ENCODE measurements at places on chromosomes 6 and 20.

DNA sequence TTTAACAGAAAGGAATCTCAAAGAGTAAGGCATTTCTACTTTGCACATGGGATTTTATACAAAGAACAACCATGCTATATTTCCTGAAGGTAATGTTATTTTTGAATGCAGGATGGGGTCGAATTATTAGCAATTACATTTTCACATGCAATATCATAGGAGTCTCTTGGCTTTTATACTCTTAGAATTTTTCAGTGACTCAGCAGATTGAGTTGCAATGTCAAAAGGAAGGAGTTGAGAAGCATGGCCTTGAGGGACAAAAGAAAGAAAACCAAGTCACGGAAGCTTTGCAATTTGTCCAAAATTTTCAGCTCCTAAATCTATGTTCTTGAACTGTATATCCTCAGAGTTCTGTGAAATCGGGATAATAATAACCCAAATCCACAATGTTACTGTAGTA is 181.1 kb downstream of the GRM1 start:
- no peak for DNase-seq

- DNase-seq, result no peak
Observed at GRCh38 chr20:16119909-16120308, 453.3 kb downstream of the KIF16B start.

- DNase-seq, result peak; percentile 19
Observed at GRCh38 chr6:104771258-104771832, 88.4 kb downstream of the HACE1 start.

DNA sequence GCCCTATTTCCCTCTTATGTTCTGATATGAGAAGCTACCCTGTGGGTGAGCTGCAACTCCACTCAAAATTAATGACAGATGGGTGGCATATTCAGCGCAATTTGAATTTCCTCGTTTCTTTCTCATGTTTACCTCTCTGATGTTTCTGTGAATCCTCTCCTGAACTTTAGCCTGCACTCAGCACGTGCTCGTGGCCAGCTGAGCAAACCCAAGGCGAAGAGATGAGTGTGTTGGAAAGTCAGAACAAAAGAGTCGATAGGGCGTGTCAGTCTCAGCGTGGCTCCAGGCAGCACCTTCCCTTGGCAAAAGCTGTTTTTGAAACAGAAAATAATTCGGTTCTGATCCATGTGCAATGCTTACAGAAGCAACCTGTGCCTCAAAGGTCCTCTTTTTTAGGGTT is 226.1 kb upstream of the GMDS start:
- no peak for DNase-seq

GRCh38 chr6:100946021-100946540 is 65.0 kb upstream of the ASCC3 start:
- no peak for DNase-seq

DNA sequence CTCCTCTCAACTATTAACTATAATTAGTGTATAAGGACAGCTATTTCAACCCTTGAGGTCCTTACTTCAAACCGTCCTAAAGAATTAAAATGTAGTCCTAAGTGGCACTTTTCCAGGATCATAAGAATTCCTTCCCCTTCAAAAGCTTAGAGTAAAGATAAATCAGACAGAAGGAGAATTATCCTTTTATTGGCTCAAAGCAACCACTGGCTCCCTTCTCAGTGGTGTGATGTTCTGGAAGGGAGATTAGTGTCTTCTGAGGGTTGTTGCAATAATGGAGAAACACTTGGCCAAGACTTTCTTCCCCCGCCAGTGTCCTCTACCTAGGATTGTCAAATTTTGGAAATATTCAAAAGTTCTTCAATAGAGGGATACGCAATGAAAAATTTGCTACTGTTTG is 89.1 kb upstream of the PLEKHG1 start:
- DNase-seq, result no peak

- no peak for DNase-seq
Observed at GRCh38 chr20:25017257-25017803, 24.8 kb upstream of the APMAP start.

DNA sequence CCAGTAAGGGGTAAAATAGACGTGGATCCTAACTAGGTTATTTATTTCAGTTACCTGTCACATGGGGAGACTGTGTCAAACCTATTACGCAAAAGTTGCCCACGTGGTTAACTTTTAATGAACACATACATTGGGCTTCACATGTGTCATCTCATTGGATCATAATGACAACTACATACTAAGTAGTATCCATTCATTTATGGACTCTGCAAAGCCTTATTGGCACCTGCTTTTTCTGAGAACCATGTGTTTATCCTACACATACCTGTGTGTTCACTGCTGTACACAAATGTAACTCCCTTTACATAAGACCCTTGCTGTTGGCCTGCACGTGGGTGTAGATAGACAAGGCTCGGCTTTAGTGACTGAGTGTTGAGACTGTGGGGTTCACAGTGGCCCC is 5.1 kb downstream of the BPIFA1 start:
- DNase-seq, result no peak

DNA sequence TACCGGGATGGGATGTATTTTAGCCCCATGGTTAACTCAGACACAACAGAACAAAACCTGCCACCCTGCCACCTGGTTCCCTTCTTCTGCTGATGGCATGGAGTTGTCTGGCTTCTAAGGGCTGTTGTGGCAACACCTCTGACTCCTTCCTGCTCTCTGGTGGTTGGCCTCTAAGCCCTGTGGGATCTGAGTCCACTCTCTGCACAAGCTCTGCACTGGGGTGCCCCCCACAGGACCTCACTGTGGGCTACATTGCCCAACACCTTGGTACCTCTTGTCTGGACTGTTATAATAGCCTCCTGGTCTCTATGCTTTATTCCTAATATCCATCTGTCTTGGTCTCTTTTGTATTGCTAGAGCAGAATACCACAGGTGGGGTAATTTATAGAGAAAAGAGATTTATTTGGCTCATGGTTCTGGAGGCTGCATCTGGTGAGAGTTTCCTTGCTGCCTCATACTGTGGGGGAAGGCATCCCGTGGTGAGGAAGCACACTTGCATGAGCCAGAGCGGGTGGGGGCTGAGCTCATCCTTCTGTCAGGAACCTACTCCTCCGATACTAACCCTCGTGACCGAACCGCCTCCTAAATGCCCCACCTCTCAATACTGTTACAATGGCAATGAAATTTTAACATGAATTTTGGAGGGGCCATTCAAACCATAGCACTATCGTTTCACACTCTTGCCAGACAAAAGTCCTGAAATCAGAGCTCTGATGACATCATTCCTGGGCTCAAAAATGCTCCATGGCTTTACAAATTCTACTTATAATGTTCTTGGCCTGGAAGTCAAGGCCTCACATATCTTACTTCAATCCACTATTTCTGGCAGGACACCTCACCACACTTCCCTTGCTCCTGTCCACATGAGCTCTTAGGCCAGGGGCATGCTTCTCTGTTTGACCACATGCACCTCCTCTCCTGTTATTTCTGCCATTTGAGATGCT is 127.2 kb downstream of the PAX1 start:
- no peak for DNase-seq
